NCI-H187 treated with DMSO at 0.1 percent for 48 hours (cell line): ENCODE measurements at places on chromosomes 1 and 21.

GRCh38 chr1:240402326-240402725, 209.6 kb downstream of the GREM2 start:
- DNase-seq: no peak

DNA sequence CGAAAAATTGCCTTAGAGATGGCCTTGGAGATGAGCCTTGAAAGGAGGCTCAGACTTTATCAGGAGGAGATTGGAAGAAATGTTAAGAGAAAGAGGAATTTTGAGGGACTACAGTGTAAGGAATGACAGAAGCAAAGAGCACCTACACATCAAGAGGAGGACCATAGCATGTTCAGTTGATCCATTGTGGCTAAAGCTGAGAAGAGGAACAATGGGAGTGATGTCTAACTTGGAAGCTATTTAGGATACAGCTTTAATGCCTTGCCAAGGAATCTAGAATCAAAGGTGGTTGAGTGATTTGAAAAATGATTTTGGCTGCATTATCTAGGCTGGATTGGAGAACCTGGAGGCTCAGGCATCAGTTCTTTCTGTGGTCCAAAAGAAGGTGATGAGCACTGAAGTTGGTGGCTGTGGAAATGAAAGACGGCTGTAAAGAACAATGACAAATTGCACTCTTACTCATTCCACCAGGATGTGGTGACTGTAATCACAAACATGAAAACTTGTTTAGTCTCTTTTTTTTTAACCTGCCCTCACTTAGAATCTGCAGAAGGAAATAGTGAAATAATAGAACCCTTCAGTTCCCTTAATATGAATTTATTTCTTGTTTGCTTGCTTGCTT, 11.3 kb downstream of the FAM20B start:
- DNase-seq: no peak

- DNase-seq: no peak
Measured at GRCh38 chr1:45998020-45998617, 134.3 kb downstream of the PIK3R3 start.

GRCh38 chr1:73909043-73909562, 288.9 kb downstream of the LRRIQ3 start:
- DNase-seq: no peak

DNA sequence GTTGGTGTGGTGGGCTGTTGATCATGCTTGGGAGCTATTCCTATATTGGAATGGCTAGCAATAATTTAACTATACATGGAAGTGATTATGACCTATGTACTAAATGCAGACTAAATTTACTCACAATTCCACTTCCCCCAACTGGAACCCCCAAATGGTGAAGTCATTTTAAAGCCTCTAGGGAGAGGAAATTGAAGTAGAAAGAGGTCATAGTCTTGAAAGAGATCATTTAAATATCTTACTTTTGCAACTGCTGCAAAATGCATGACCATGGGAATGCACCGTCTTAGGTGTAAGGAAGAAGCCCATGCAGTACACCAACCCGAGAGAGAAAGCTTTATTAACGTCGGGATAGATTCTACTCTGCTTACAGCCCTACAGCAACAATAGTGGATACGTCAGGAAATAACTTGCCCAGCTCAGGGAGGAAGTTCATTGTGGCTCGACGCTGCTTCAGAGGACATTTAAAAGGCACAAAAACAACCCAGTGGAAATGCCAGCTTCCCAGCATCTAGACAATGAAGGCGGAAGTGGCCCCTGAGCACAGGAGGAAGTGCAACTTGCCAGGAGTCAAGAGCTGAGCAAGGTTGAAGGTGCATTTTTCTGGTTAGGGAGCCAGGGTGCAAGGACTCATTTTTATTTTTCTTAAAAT, 26.5 kb downstream of the CYYR1 start:
- no peak for DNase-seq

- DNase-seq: no peak
Measured at GRCh38 chr1:210250665-210250997, 18.0 kb downstream of the SERTAD4 start.

DNA sequence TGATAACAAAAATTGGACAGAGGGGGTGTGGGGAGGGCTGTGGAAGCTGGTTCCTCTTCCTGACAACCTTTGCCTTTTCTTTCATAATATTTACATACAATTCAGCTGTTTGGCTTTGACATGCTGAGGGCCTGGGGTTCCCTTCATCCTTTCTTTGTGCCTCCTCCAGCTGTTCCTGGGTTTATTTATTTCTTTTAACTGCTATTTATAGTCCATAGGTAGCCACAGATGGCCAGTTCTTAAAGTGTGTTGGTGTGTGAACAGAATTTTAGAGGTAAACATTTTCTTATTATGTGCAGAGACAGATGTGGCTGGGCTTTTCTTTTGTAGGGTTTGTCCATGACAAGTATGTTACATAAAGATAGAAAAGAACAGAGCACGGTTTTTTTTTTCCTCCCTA, 34.1 kb upstream of the CNIH3 start:
- DNase-seq: no peak

DNA sequence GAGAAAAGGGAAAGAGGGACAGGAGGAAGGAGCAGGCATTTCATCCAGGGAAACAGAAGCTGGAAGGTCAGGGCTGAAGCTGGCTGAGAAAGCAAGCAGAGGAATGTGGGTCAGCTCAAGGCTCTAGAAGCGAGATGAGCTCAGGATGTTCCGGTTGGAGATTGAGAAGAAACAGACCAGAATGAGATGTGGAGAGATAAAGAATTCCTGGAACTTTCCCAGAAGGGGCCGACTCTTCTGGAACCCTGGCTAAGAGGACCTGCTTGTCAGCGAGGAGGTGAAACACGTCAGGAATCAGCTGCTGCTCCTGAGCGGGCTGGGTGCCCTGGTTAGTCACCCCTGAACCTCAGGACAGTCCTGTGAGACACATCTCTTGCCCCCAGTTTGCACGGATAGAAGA, 75.9 kb downstream of the HUNK start:
- no peak for DNase-seq

GRCh38 chr1:7898962-7899361, 41.7 kb downstream of the TNFRSF9 start:
- DNase-seq: no peak

DNA sequence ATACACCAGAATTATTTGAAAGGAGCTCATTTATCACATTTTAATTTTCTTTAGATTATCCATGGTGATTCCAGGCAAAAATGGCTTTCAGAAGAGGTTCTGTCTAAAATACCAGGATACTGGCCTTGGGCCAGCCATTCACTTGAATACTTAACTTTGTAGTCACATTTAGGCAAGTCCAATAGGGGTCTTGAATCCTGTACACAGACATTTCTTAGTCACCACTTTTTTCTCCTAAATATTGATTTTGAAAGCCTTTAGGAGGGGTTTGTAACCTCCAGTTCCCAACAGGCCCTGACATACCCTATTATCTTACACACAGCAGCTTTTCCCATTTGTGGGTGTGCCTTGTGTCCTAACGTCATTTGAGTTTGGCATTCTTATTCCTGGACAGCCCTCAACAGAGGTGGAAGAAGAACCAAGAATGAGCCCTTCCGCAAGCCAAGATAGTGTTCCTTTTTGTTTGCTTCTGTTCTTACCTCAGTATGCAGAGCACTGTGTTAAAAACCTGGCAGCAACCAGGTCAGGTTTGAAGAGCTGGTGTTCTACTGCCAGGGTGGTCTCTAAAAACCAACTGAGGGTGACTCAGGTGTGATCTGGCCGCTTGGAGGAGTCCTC, 19.5 kb downstream of the MAP3K7CL start:
- DNase-seq: no peak

DNA sequence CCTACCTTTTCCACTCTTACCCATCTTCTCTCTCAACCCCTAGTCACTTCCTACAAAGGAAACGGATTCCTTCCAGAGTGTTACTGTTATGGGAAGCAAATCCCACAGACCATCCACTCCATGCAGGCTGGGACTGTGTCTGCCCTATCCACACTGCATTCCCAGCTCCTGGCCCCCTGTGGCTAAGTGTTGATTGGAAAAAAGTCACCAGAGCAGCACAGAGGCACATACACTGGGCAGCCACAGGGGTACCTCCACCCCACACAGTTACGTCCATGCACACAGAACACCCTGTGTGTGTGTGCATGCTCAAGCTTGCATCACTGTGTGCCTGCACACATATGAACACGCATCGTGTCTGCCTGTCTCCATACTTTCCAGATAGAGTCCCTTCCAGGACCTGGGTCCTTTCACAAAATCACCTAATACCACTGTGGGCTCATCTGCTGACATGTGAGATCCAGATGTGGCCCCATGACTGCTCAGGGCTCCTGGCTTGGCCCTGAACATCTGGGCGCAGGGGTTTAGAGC, 4.2 kb upstream of the SERINC2 start:
- DNase-seq: no peak

DNA sequence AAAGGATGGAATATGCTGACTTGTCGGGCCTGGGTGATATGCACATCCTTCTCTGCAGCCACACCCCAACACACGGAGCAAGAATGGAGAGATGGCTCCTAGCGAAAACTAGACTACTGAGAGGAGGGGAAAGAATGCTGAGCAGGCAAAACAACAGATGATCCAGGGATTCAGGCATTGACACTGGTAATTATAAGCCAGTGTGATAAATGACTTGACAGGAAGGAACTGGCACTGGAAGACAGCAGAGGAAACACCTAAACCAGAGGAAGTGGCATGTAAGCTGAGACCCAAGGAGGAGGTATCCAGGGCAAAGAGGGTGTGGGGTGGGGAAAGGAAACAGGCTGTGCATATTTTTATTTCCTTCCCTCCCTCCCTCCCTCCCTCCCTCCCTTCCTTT, 31.7 kb upstream of the KHDRBS1 start:
- DNase-seq: no peak

GRCh38 chr1:175902281-175902680, 158.9 kb upstream of the TNR start:
- no peak for DNase-seq

DNA sequence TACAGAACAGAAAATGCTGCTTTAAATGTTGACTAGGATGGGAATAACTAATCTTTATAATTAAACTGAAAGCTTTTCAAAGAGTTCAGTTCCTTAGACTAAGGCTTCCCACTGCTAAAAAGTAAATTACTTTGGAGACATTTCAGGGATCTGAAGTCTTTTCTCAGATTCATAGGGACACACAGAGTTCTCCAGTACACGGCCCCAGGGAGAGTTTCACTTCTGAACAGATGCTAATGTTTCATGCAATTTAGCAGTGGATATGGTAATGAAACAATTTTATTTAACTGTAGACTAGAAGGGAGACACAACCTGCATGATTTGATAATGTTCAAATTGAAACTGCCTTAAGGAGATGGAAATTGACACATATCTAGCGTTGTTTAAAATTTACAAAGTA, 1282.6 kb downstream of the NCAM2 start:
- DNase-seq: no peak

DNA sequence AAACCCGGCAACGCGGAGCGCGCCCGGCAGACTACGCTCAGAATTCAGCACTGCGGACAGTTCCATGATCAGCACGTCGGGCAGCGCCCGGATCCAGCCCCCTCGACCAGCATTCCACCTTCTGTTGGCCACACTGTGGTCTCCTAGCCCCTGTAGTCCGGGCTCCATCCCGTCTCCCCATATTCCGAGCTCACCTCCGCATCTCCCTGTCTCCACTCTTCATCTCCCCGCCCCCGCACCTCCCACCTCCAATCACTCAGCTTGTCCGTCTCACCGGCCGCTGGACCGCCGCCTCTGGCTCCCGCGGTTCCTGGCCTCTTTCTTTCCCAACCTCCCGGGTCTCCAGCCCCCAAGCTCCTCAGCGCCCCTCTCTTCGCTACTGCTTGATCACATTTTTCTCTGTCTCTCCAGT, 500 bp downstream of the EPHA10 start:
- DNase-seq: no peak

DNA sequence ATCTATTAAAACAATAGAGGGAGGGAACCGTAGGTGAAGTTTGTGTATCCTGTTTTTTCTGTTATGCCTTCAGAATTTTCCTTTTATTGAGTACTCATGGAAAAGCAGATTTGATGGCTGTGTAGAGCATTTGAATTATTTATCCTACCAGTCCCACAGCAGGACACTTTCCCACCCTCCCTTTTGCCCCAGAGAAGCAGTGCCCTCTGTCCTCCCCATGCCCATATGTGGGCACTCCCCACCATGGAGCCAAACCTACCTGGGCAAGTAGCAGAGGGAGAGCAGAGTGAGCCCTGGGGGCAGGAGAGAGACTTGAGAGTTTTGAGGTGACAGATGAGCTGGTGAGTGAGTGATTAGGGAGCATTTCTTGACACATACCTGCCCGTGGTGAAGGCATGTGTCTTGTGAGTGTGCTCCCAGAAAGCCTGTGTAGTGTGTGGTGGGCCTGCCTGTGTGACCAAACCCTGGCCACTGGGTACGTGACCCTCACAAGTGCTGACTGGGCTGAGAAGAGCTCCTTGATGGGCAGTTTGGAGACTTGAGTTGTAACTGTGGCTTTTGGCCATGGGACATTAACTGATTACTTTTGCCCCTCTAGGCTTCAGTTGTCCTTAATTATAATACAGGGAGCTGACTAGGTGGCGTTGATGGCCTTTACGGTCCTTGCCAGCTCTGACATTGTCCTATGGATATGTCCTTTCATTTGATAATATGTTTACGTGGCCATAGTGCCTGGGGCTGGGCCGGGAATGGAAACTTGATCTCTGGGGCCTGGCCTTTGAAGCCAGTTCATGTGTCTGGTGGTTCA, 3.6 kb downstream of the PSEN2 start:
- DNase-seq: no peak

DNA sequence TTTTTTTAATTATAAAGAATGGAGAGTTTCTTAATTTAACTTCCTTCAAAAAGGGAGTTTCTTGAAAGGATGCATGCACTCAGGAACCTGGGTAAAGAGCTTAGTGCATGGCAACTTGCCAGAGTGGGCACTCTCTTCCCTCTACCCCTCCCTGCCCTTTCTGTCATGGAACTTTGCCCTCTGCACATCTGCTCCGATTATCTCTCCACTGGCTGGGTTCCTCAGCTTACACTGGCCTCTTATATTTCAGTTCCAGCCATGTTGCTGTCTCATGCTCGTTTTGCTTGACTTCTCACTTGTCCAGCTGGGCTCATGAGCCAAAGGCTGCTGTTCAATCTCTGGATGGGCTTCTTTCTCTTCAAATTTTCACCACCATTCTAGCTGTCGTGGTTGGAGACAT, 87.0 kb downstream of the NCAM2 start:
- DNase-seq: no peak

DNA sequence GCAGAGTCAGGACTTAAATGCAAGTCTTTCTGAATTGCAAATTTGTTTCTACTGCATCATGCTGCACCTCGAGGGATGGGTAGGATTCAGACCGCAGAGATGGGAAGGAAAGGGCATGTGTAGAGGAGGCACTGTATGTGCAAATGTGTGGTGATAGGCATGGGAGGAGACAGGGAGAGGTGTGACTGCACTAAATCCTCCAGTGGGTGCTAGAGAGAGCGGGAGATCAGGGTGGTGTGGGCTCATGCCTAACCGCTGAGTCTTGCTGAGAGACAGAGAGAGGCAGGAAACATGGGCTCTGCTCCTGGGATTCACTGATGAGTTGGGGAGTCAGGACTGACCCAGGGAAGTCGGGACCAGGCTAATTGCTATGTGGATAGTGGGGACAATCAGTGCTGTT, 61.1 kb downstream of the PTPRU start:
- no peak for DNase-seq
